ENCODE measurements at places on chromosomes 5 and 9.

DNA sequence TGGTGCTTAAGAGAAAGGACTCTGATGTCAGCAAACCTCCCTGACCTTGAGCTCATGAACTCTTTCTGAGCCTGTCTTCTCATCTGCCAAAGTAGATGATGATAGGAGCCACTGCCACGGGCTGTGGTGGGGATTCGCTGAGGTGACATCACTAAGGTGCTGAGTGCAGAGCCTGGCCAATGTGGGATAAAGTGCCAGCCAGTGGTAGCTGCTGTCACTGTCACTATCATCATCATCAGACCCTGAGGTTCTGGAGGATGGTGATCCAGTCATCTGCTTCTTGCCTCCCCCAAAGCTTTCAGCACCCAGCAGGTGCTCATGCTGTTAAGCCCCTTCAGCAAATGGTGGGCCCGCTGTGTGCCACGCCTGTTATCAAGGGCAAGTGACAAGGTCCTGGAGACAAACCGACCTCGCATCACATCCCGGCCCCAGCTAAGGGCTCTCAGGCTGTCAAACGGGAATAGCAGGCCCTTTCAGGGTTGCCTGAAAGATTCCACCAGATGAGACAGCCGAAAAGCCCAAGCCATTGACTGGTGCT lies 6.4 kb downstream of the FPGS start:
- DNase-seq, result no peak

DNA sequence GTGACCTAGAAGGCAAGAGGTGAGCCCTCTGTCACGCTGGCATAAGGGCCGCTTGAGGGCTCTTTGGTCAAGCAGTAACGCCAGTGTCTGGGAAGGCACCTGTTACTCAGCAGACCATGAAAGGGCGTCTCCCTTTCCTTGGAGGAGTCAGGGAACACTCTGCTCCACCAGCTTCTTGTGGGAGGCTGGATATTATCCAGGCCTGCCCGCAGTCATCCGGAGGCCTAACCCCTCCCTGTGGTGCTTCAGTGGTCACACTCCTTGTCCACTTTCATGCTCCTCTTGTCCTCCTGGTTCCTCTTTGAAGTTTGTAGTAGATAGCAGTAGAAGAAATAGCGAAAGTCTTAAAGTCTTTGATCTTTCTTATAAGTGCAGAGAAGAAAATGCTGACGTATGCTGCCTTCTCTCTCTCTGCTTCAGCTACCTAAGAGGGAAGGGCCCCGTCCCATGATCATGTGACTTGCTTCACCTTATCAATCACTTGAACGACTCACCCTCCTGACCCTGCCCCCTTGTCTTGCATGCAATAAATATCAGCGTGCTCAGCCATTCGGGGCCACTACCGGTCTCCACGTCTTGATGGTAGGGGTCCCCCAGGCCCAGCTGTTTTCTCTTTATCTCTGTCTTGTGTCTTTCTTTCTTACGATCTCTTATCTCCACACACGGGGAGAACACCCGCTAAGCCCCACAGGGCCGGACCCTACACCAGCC lies 16.7 kb upstream of the SCGB3A1 start:
- DNase-seq, result no peak

DNA sequence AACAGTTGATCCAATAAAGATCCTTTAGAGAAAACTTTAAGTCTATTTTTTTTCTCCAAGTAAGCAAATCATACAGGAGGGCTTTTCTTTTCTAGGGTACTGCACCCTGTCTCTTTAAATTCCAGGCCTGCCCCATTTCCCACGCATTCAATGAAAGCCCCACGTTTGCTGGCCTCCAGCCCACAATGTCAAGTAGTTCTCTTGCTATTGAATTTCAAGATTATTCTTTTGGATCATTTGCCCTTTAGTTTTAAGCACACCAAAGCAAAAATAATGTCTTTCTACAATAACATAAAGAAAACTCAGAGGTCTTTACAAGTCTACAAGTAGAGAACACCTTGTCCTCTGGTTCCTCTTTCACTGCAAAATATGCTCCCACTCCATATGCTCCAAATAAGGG lies 15.6 kb downstream of the MLLT3 start:
- DNase-seq, result peak; percentile 4

DNA sequence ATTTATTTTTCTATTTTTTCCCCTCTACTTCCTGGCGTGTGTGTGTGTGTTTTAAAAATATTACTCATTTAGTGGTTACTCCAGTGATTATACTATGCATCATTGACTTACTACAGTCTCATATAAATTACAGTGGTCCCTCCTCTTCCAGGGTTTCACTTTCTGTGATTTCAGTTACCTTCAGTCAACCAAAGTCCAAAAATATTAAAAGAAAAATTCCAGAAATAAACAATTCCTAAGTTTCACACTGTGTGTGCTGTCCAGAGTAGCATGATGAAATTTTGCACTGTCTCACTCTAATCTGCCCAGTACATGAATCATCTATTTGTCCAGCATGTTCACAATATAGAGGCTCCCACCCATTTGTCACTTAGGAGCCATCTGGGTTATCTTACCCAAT lies 47.4 kb upstream of the CCDC112 start:
- no peak for DNase-seq

DNA sequence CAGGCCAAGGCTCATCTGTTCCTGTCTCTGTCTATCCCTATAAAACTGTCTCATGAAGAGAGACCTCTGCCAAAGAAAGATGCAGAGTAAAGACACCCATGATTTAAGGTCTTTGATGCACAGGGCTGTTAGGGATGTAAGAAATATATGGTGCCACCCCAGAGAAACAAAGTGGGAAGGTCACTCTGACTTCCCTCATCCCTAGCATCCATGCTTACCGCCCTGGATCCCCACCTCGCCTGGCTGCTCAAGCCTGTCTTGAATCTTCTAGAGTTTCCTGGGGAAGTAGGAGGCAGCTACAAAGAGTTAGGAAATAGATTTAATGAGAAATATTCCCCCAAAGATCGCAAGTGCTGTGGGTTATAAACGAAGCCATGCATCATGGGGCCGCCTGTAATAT lies 349.2 kb downstream of the SLIT3 start:
- no peak for DNase-seq

DNA sequence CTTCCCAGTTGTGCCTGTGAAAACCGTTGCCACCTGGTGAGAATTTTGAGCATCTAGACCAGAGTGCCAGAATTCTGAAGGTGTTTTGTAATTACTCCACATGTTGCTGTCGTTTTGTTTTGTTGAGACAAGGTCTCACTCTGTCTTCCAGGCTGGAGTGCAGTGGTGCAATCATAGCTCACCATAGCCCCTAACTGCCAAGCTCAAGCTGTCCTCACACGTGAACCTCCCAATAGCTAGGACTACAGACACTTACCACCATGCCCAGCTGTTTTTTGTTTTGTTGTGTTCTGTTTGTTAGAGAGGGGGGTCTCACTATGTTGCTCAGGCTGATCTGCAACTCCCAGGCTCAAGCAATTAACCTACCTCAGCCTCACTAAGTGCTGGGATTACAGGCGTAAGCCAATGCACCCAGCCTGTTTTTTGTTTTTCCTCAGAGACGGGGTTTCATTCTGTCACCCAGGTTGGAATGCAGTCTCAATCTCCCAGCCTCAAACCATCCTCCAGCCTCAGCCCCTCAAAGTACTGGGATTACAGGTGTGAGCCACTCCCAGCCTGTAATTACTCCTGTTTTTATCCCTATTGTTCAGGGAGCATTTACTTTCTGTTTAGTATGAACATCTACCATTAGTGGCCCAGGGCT lies 121.1 kb upstream of the DMRT1 start:
- DNase-seq, result no peak

- DNase-seq, result peak; percentile 25
These were observed 373.4 kb downstream of the GADD45G start for GRCh38 chr9:89978185-89978584.

DNA sequence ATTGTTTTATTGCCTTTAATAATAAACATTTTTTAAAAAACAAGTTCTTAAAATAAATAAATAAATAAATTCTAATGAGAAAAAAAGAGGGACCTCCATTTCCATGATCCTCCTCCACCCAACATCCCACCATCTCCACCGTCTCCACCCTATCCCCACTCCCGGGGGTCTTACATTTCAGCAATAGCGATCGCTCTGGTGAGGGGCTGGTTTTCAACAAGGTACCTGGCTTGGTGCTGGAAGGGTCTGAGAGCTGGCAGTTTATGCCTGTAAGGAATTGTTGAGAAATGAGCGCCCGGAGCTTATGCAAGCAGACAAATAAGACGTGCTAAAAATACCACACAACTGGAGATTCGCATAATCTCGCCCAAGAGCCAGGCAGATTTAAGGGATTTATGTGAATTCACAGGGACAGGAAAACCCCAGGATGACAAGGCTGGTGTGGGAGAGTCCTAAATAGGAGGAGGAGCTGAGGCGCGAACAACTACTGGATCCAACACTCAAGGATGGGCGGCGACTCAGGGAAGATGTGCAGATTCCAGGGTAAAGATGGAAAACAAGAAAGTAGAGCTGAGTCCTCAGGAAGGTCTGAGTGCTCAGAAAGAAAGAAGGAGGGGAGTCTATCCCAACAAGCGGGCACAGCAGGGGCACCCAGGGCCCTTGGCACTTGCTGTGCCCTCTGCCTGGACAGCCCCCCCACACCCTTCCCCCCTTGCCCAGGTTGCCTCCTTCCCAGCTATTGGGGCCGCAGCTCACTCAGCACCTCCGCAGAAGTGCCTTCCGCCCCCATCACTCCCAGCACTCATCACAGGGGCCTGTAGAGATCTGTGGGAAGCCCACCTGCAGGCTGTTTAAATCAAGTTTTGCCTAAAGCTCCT lies 27.0 kb downstream of the TRIM14 start:
- no peak for DNase-seq

DNA sequence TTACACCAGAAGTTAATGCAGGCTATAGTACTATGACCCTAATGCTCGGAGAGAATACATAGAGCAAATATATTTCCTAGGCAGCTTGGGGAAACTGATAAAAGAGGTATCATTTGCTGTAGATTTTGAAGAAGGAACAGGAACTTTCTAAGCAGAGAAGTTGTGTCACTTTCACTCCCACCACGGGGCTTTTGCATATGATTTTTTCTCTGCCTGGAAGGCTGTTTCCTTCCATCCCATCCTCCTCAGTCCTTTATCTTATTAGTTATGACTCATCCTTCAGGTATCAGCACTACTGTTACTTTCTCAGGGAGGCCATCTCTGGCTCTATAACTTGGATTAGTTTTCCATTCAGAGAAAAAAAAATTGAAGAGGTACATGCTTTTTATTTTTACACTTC lies 2006.1 kb upstream of the WWC1 start:
- DNase-seq, result no peak

DNA sequence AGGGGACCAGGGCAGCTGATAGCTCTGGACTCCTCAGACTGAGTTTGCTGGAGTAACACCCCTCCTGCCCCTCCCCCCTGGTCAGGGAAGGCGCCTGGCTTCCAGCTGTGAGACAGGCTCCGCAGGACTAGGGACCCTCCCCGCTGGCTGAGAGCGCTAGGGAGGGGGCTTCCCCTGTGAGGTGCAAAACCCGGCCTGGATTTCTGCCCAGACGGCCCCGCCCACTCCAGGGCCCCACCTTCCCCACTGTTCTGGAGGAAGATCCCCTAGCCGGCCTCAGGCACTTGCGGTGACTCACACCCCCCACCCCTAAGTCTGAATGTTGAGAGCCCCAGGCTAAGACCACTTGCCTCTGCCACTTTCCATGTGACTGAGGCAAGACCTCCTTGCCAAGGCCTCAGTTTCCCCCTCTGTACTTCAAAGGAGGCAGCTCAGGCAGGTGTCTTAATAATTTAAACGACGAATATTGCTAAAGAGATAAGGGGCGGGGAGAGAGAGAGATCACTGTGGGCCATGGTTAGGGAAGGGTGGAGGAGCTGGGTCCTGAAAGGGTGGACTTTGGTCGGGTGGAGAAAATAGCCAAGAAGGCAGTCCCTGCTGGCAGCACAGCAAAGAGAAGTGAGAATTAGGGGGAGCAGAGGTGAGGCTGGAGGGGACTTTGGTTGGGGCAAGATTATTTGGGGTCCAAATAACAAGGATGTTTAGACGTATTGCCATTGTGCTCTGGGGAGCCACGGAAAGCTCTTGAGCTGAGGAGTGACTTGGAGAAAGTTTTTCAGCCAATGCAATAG lies 1.0 kb upstream of the DAB2IP start:
- peak; percentile 81 for DNase-seq

GRCh38 chr5:25006237-25006636 lies 361.5 kb upstream of the CDH10 start:
- DNase-seq, result no peak

DNA sequence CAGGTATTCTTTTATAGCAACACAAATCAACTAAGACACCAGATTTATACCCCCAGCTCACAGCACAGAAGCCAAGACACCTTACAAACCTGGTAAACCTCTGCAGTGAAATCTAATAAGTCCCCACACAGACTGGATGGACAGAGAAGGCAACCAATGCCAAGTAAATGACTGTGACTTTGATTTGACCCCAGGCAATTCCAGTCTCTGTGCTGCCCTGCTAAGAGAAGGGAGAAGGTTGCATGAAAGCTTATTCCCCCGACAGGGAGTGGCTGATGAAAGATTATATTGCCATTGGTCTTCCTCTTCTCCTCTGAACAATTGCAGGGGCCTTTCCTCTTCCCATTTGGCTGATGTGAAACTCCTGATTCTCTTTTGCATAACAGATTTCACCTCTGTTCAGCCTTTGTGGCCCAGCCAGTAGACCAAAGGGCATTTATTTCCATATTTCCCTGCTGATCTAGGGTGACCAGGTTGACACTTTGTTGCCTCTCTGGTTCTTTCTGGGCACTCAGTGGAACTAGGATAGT lies 107.6 kb downstream of the ADRB2 start:
- no peak for DNase-seq

DNA sequence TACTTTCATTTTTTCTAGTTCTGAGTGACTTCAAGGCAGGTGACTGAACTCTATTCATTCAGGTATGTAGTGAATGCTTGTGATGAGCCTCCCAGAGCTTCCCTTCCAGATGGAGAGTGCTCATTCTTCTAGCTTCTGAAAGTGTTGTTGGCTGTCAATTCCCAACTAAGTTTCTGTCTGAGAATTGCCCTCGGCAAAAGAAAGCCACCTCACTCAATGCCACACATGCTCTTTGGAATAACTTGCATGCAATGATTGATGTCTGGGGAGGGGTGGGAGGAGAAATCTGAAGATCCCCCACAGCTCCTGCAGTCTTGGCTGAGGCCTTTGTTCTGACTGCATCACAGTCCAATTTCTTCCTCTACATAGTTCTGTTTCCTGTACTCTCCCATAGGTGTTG lies 123.1 kb upstream of the C6 start:
- no peak for DNase-seq

GRCh38 chr5:170603578-170604565 lies 100.1 kb downstream of the KCNIP1 start:
- DNase-seq, result peak; percentile 35

GRCh38 chr9:29245351-29245750 lies 1672.1 kb upstream of the C9orf72 start:
- no peak for DNase-seq

Data from NCI-H2171 treated with DMSO at 0.1 percent for 48 hours (cell line).